ENCODE measurements at places on chromosomes 7 and 10. TPM values are rescaled to one million over a fixed set of nuclear protein-coding genes. Genes with fewer than 3 reads are reported as not detected.

Gene CHAT
- total RNA-seq, result not detected

Gene OR2A42
- total RNA-seq, result 0.49 TPM

Gene VAX1
- total RNA-seq, result not detected

GRCh38 chr10:62430881-62431280, 56.7 kb downstream of the ZNF365 start:
- H3K4me3 ChIP-seq, result no peak overlapping the region
- DNase-seq, result no peak
- H3K27me3 ChIP-seq, result no peaks in the 10 kb centered on the region
- H3K27ac ChIP-seq, result no peak overlapping the region

- peaks cover 10% of the 10 kb centered on the region for H3K36me3 ChIP-seq
- peaks cover 14% of the 10 kb centered on the region for H3K4me1 ChIP-seq
- no peak overlapping the region for H3K4me3 ChIP-seq
- DNase-seq, result peak; percentile 6
Observed at GRCh38 chr10:49518982-49519578, 19.8 kb downstream of the ERCC6 start.

- H3K4me3 ChIP-seq, result no peak overlapping the region
- peak overlapping the region; percentile 32 for H3K27ac ChIP-seq
- H3K36me3 ChIP-seq, result no peaks in the 10 kb centered on the region
- no peaks in the 10 kb centered on the region for H3K27me3 ChIP-seq
Observed at GRCh38 chr10:60480865-60481563, 91.3 kb upstream of the ANK3 start.

DNA sequence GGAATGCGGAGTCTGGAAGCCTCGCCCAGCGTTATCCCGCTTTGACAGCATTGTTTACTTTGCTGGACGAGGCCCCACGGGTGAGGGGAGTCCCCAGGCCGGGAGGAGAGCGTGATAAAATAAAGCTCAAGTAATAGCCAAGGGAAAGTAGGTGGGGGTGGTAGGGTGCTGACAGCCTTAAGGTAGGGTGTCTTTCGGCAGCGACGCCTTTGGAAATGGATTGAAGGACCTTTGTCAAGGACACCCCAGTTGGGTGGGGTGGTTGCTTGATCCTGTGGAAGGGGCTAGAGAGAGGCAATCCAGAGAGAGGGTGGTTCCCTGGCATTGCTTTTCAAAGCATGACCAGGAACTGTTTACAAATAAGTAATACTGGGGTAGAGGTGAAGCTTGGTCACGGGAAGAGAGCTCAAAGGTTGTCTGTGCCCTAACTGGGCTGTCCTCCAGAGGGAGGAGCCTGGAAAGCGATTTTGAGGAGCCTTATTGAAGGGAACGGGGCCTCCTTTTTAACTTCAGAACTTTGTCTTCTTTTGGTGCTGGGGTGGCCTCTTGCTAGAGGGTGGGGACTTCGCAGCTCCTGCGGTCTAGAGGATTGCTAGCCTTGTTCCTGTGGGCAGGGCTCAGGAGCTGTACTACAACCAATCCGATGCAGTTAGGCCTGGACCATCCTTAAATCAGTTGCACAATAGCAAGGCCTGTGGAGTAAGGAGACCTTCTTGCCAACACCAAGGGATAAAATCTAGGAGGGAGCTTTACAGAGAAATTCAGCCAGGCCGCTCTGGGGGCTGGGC, 1.3 kb downstream of the EIF4EBP2 start:
- H3K4me1 ChIP-seq, result peaks cover 25% of the 10 kb centered on the region
- no peaks in the 10 kb centered on the region for H3K36me3 ChIP-seq
- H3K4me3 ChIP-seq, result peak overlapping the region; percentile 99
- no peaks in the 10 kb centered on the region for H3K27me3 ChIP-seq
- peak overlapping the region; percentile 96 for H3K27ac ChIP-seq

GRCh38 chr10:110842326-110842904, 29.3 kb upstream of the PDCD4 start:
- H3K4me3 ChIP-seq, result no peak overlapping the region
- H3K4me1 ChIP-seq, result peaks cover 87% of the 10 kb centered on the region
- H3K36me3 ChIP-seq, result no peaks in the 10 kb centered on the region
- DNase-seq, result no peak
- H3K27me3 ChIP-seq, result no peaks in the 10 kb centered on the region
- H3K27ac ChIP-seq, result peak overlapping the region; percentile 78

- H3K4me1 ChIP-seq, result no peaks in the 10 kb centered on the region
- no peak overlapping the region for H3K27ac ChIP-seq
- no peak overlapping the region for H3K4me3 ChIP-seq
Observed at GRCh38 chr7:1933066-1933750, 263.1 kb downstream of the ELFN1 start.

DNA sequence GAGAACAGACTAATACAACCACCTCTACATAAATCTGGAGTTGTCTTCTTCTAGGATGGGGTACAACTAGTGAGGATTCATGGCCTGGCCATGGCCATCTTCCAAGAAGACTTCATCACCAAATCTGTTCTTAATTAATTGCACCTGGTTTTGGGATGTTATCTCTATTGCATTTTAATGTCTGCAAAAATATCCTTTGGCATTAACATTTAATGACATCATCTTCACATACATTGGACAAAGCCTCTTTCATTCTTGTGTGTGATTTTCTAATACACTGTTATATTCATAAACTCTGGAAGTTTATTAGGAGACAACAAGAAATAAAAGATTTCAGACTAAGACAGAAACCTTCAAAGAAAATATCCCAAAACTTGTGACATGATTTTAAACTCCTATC, 124.2 kb upstream of the ABCB5 start:
- no peak overlapping the region for H3K27ac ChIP-seq
- H3K4me1 ChIP-seq, result no peaks in the 10 kb centered on the region
- no peak for DNase-seq
- H3K27me3 ChIP-seq, result no peaks in the 10 kb centered on the region
- H3K4me3 ChIP-seq, result no peak overlapping the region
- H3K36me3 ChIP-seq, result no peaks in the 10 kb centered on the region

DNA sequence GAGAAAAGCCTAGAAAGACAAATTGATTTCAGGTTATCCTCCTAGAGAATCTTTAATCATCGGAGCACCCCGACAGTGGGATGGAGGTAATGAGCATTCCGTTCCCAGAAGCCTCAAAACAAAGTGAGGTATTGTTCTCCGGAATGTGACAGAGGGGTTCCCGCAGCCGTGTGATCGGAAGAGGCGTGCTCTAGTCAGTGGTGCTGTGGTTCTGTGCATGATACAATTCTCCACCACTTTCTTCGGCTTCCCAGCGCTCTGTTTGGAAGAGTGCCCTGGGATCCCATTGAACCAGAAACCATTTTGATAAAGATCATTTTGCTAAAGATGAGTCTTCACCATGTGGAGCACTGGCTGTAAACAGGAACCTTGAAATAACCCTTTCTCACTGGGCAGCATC, 434.6 kb downstream of the PAXIP1 start:
- H3K4me1 ChIP-seq, result no peaks in the 10 kb centered on the region
- no peak overlapping the region for H3K27ac ChIP-seq
- H3K36me3 ChIP-seq, result no peaks in the 10 kb centered on the region
- H3K27me3 ChIP-seq, result no peaks in the 10 kb centered on the region
- DNase-seq, result no peak

GRCh38 chr10:95706573-95706972, 12.8 kb upstream of the TCTN3 start:
- H3K27me3 ChIP-seq, result no peaks in the 10 kb centered on the region
- no peaks in the 10 kb centered on the region for H3K4me1 ChIP-seq
- no peak overlapping the region for H3K4me3 ChIP-seq

- H3K4me1 ChIP-seq, result no peaks in the 10 kb centered on the region
- H3K4me3 ChIP-seq, result no peak overlapping the region
- peaks cover 42% of the 10 kb centered on the region for H3K36me3 ChIP-seq
Observed at GRCh38 chr10:114856544-114857287, 35.1 kb downstream of the FHIP2A start.

DNA sequence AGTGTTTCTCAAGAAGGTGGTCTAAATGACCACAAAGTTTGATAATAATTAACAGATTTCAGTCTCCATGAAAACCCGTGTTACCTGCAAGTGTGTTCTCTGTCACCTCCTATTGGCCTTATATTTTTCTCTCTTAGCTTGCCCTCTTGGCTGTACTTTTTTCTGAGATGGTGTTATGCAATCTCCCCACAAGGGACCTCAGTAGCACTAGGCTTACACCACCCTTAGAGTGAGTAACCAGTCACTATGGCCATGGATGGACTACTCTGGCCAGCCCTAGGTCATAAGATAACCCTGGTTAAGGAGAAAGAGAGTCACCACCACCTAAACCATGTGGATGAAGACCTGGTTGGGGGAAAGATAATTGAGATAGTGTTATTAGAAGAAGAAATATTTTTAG, 76.8 kb downstream of the NPSR1 start:
- no peaks in the 10 kb centered on the region for H3K36me3 ChIP-seq
- no peak for DNase-seq
- no peak overlapping the region for H3K4me3 ChIP-seq
- H3K27me3 ChIP-seq, result no peaks in the 10 kb centered on the region
- no peak overlapping the region for H3K27ac ChIP-seq
- no peaks in the 10 kb centered on the region for H3K4me1 ChIP-seq

DNA sequence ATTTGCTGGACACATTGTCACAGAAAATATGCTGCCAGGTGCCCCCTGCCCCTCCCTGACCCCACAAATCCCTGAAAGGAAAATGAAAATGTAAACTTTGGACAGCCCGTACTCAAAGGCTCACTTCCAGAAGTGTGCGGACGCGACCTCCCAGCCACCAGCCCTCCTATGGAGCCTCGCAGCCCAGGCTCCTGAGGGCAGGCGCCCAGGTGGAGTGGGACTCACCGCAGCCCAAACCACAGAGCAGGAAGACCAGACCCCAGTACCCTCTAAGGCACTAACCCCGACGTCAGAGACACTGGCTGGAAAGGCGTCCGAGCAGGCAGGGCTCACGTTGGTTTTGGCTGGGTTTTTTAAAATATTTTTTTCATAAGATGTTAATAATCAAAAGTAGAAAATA, 57.3 kb downstream of the CSGALNACT2 start:
- no peaks in the 10 kb centered on the region for H3K36me3 ChIP-seq
- H3K27ac ChIP-seq, result no peak overlapping the region
- no peak for DNase-seq
- H3K4me3 ChIP-seq, result no peak overlapping the region
- H3K4me1 ChIP-seq, result no peaks in the 10 kb centered on the region
- H3K27me3 ChIP-seq, result no peaks in the 10 kb centered on the region

GRCh38 chr10:93826355-93826754, 67.4 kb upstream of the SLC35G1 start:
- H3K4me1 ChIP-seq, result no peaks in the 10 kb centered on the region
- no peak overlapping the region for H3K4me3 ChIP-seq
- H3K27me3 ChIP-seq, result no peaks in the 10 kb centered on the region
- no peaks in the 10 kb centered on the region for H3K36me3 ChIP-seq
- H3K27ac ChIP-seq, result no peak overlapping the region
- DNase-seq, result no peak

DNA sequence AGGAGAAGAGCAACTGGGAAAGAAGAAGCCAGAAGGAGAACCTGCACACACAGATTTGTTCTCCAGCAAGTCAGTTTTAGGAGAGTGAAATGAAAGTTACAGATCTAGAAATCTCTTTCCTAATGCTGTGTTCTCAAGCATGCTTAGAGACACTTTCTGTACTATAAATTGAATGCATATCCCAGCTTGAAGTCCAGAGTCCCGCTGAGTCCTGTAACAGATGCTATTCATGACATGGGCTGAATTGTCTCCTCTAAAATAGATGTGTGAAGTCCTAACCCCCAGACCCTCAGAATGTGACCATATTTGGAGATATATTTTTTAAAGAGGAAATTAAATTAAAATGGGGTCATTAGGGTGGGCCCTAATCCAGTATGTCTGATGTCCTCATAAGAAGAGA, 46.9 kb upstream of the GJD4 start:
- no peaks in the 10 kb centered on the region for H3K27me3 ChIP-seq
- H3K36me3 ChIP-seq, result peaks cover 3% of the 10 kb centered on the region
- H3K4me1 ChIP-seq, result no peaks in the 10 kb centered on the region
- no peak for DNase-seq
- H3K27ac ChIP-seq, result no peak overlapping the region

DNA sequence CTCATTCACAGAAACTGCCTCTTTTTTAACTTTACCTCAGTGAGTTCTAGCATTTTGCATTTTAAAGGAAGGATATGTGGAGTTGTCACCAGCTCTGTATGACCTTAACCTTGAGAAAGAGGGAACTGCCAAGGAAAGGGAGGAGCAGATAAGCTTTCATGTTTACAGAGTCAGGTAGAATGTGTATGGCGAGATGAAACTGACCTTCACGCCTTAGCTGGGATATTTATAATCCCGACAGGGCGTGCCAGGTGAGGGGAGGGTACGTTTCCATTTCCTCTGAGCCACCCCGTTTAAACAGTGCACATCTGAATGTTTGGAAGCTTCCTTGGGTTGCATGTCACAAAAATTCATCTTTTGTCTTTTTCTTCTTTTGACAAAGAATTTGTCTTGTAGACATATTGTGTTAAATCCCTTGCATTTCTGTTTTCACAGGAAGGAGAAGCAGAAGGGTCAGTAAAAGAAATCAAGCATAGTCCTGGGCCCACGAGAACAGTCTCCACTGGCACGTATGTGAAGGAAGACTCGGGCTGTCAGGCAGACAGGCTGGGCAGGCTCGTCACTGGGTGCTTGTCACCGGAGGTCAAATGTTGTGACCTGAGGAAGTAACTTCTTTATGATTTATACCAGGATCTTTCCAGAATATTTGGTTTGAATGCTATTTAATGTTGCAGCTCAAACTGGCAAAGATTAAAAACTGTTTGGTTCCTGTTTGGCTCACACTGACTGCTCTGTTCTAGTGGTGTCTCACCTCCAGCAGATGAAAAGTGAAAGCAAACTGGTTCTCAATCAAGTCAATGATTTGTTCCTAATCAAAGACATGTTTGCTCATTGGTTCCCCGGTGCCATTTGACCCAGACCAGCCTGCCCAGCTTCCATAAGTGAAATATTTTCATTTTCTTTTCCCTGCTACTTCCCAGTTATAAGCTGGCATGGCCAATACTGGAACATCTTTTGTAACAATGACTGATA, 16.2 kb downstream of the OPTN start:
- H3K27me3 ChIP-seq, result no peaks in the 10 kb centered on the region
- H3K36me3 ChIP-seq, result peaks cover 27% of the 10 kb centered on the region
- peak overlapping the region; percentile 36 for H3K27ac ChIP-seq
- H3K4me1 ChIP-seq, result no peaks in the 10 kb centered on the region
- no peak for DNase-seq
- H3K4me3 ChIP-seq, result no peak overlapping the region

DNA sequence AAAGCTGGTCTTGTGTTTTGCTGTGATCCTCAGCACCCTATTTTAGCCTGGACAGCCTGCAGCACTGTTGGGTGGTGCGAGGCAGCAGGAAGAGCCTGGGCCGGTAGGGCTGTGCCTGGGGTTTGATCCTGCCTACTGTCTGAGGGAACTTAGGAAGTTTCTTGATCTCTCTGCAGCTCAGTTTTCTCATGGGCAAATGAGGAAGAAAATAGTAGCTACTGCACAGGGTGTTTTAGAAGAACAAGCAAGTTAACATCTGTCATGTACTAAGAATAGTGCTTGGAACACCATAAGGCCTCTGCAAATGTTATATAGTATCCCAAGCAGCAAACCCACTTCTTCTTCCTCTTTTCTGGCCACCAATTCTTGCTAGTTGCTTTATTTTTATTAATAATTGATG, 12.0 kb upstream of the AGR2 start:
- no peak overlapping the region for H3K4me3 ChIP-seq
- H3K27me3 ChIP-seq, result no peaks in the 10 kb centered on the region
- H3K36me3 ChIP-seq, result no peaks in the 10 kb centered on the region
- DNase-seq, result no peak
- H3K27ac ChIP-seq, result no peak overlapping the region
- H3K4me1 ChIP-seq, result no peaks in the 10 kb centered on the region

GRCh38 chr10:2985729-2986232, 81.6 kb upstream of the PFKP start:
- no peak overlapping the region for H3K4me3 ChIP-seq
- H3K27me3 ChIP-seq, result no peaks in the 10 kb centered on the region
- no peaks in the 10 kb centered on the region for H3K36me3 ChIP-seq
- no peak for DNase-seq
